Testis (tissue), 5 donors: ENCODE measurements at places on chromosomes 7 and 10. TPM values are rescaled to one million over a fixed set of nuclear protein-coding genes. Genes with fewer than 3 reads are reported as not detected.

PRSS37 gene
- polyA plus RNA-seq = 54.7 TPM

GIMAP5 gene
- polyA plus RNA-seq = 13.6 TPM

OR2A12 gene
- polyA plus RNA-seq = not detected

ANKRD2 gene
- 3.5 TPM for polyA plus RNA-seq

AP5Z1 gene
- 30.0 TPM for polyA plus RNA-seq

CDHR3 gene
- 8.5 TPM for polyA plus RNA-seq

DNA sequence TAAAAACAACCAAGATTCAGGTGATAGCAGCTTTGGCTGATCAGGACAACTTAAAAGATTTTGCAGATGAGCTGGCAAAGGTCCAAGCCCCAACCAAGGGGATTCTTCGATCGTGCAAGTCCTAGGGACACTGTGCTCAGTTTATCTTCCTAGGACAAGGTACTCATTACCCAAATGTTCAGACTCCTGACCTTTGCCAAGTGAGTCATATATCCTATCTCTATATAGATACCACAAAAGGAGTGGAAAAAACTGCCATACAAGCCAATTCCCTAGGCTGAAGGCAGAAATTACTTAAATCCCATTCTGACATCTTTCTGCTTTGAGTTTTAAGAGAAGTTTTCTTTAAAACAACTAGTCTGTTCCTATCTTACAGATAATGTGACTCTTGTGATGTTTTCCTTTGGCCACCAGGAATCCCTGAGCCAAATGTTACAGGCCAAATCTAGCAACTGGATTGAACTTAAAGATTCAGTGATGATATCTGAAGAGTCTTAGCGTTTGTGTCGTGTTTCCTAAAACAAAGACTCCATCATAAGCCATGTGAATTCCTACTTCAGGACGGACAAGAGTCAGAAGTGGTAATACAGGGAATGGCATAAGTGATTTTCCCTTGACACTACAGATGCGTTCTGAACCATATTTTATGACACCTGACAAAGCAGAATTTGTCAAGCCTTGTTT lies 142.6 kb upstream of the ASAH2 start:
- no peaks in the 10 kb centered on the region for H3K27me3 ChIP-seq
- no peak overlapping the region for H3K27ac ChIP-seq

DNA sequence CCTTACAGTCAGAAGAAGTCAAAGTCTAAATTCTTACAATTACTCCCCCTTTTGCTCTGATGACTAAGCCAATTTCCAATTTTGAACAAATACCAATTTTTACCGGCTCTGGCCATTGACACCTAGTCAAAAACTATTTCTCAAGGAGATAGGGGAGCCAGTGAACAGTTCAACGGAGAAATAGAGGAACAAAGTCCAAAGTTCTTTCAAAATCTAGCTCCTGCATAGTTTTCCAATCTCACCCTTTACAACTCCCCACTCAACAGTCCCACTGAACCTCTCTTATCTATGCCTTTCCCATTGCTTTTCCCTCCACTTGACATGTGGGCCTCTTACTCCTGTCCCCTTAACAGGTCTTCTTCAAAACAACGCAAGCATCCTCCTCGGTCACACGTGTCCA lies 192.9 kb downstream of the DOCK4 start:
- no peaks in the 10 kb centered on the region for H3K27me3 ChIP-seq
- H3K4me1 ChIP-seq = peaks cover 8% of the 10 kb centered on the region
- no peak overlapping the region for H3K4me3 ChIP-seq

DNA sequence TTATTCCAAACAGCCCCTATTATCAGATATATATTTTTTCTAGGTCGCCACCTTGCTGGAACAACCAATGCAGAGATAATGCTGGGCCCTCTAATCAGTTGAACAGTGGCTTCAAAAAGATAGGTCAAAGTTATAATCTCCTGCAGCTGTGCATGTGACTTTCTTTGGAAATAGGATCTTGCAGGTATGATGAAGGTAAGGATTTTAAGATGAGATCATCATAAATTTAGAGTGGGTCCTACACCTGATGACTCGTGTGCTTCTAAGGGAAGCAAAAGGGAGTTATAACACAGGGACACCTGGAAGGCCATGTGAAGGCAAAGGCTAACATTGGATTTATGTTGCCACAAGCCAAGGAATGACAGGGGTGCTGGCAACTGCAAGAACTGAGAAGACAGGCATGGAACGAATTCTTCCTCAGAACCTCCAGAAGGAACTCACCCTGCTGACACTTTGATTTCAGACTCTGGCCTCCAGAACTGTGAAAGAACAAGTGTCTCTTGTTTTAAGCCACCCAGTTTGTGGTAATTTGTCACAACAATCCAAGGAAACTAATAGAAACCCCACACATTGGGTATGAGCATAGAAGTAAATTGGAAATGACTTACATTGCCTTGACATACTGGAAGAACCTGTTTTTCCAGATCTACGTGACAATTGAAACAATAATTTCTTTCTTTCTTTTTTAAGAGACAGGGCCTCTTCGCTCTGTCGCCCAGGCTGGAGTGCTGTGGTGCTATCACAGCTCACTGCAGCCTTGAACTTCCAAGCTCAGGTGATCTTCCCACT lies 34.4 kb downstream of the CCDC71L start:
- H3K27me3 ChIP-seq = no peaks in the 10 kb centered on the region
- H3K27ac ChIP-seq = no peak overlapping the region
- no peaks in the 10 kb centered on the region for H3K36me3 ChIP-seq
- no peak for DNase-seq
- no peak overlapping the region for H3K4me3 ChIP-seq
- H3K4me1 ChIP-seq = no peaks in the 10 kb centered on the region

- H3K27me3 ChIP-seq = no peaks in the 10 kb centered on the region
- H3K4me3 ChIP-seq = no peak overlapping the region
- H3K4me1 ChIP-seq = no peaks in the 10 kb centered on the region
- H3K36me3 ChIP-seq = no peaks in the 10 kb centered on the region
Observed at GRCh38 chr7:116305485-116306408, 95.4 kb downstream of the TES start.

DNA sequence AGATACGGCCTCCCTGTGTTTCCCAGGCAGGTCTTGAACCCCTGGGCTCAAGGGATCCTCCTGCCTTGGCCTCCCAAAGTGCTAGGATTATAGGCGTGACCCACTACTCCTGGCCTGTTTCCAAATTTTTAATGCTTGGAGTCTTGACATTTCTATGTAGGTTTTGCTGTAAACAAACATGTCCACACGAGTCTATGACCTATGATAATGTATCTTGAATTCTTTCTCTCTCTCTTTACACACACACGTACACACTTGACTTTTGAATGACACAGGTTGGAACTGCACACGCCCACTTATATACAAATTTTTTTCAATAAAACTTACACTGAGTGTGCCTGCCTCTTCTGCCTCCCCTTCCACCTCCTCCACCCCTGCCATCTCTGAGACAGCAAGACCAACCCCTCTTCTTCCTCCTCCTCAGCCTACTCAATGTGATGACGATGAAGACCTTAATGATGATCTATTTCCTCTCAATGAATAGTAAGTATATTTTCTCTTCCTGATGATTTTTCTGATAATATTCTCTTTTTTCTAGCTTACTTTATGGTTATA lies 44.1 kb upstream of the LAMB1 start:
- no peaks in the 10 kb centered on the region for H3K36me3 ChIP-seq
- no peaks in the 10 kb centered on the region for H3K4me1 ChIP-seq
- H3K27ac ChIP-seq = no peak overlapping the region

DNA sequence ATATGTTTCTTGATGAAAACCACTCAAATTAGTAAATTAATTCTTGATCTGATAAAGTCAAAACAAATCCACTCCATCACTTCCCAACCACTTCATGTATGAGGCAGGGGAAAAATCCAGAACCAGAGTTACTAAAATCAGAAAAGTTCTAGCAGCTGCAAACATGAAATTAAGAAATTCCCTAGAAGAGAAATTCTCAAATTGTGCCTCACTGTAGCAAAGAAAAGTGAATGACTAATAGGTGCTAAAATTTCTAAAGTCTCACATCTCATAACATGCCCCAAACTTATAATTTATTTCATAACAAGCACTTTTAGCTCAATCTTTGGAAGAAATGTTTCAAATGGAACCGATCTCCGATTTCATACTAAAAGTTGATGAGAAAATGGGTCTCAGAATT lies 345.0 kb upstream of the AOAH start:
- H3K27ac ChIP-seq = no peak overlapping the region
- H3K27me3 ChIP-seq = no peaks in the 10 kb centered on the region
- no peak overlapping the region for H3K4me3 ChIP-seq
- H3K36me3 ChIP-seq = no peaks in the 10 kb centered on the region

GRCh38 chr10:28730031-28730778 lies 52.9 kb downstream of the BAMBI start:
- no peak for DNase-seq
- no peaks in the 10 kb centered on the region for H3K36me3 ChIP-seq
- H3K4me1 ChIP-seq = peaks cover 3% of the 10 kb centered on the region
- no peak overlapping the region for H3K4me3 ChIP-seq
- no peaks in the 10 kb centered on the region for H3K27me3 ChIP-seq

- H3K4me1 ChIP-seq = no peaks in the 10 kb centered on the region
- no peak for DNase-seq
- H3K27ac ChIP-seq = no peak overlapping the region
- H3K27me3 ChIP-seq = no peaks in the 10 kb centered on the region
Observed at GRCh38 chr10:6756716-6757115, 176.6 kb upstream of the PRKCQ start.

GRCh38 chr10:132705173-132705572 lies 80.8 kb downstream of the NKX6-2 start:
- no peak overlapping the region for H3K4me3 ChIP-seq
- peaks cover 7% of the 10 kb centered on the region for H3K4me1 ChIP-seq
- H3K27me3 ChIP-seq = no peaks in the 10 kb centered on the region
- no peak for DNase-seq
- H3K36me3 ChIP-seq = no peaks in the 10 kb centered on the region

DNA sequence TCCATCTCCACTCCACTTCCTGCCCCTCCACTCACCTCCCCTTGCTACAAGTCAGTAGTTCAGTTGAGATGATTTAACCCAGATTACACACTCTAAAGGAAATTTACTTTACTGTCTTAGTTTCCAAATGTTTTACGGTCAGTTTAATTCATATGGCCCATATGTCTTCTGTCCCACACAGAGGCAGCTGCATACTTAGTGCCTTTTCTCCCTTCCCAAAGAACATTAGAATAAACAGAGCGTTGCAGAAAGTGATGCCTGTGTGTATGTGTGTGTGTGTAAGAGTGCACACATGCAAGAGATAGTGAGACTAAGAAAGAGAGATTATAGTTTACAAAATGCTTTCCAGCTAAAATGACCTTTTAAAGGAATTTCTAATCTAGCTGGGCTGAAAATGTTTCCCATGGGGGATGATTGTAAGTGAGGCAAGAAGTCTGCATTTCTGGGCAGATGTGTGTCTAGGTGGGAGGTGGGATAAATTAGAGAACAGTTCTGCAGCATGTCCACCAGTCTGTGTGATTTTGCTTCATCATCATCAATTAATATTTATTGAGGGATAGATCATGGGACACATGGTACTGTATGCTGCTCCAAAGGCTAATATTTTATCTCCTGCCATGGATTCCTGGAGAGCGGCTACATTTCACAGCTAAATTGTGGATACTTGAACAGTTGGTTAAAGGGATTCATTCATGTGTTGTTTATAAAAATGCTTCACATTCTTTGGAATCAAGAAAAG lies 81.5 kb downstream of the NXPH1 start:
- no peaks in the 10 kb centered on the region for H3K27me3 ChIP-seq
- no peak overlapping the region for H3K27ac ChIP-seq
- H3K36me3 ChIP-seq = no peaks in the 10 kb centered on the region
- no peak overlapping the region for H3K4me3 ChIP-seq
- no peaks in the 10 kb centered on the region for H3K4me1 ChIP-seq

DNA sequence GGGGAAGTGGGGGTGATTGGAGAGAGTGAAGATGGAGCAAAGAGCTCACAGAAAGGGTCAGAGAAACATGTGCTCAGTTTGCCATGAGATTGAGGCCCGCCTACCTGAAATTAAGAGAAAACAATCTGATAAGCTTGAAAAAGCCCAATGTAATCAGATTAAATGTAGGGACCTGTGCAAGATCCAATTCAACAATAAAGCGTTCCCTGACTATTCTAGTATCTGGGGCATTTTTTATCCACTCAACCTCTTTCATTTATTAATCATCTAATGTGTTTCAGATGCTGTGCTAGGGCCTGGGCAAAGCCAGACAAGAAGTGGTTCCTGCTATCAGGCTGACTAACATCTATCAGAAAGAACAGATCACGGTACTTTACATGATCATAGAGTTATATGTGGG lies 238.4 kb upstream of the MYO3A start:
- DNase-seq = no peak
- H3K4me1 ChIP-seq = peaks cover 3% of the 10 kb centered on the region
- H3K36me3 ChIP-seq = no peaks in the 10 kb centered on the region
- H3K27me3 ChIP-seq = no peaks in the 10 kb centered on the region
- no peak overlapping the region for H3K4me3 ChIP-seq

DNA sequence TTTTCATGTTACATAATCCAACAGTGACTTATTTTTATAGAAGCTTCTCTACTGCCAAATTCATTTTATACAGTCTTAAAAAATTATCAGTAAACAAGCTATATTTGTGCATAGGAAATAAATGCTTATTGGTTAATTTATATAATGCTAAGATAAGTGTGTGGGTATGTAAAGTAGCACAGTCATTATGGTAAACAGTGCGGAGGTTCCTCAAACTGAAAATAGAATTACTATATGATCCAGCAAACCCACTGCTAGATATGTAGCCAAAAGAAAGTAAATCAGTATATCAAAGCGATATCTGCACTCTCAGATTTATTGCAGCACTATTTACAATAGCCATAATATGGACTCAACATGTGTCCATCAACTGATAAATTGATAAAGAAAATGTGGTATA lies 71.1 kb downstream of the ATRNL1 start:
- no peaks in the 10 kb centered on the region for H3K36me3 ChIP-seq
- H3K4me3 ChIP-seq = no peak overlapping the region
- no peak overlapping the region for H3K27ac ChIP-seq
- no peak for DNase-seq
- no peaks in the 10 kb centered on the region for H3K4me1 ChIP-seq
- H3K27me3 ChIP-seq = no peaks in the 10 kb centered on the region

GRCh38 chr7:117791877-117792780 lies 81.1 kb downstream of the CTTNBP2 start:
- H3K4me1 ChIP-seq = no peaks in the 10 kb centered on the region
- DNase-seq = no peak
- no peaks in the 10 kb centered on the region for H3K36me3 ChIP-seq
- no peak overlapping the region for H3K4me3 ChIP-seq
- no peaks in the 10 kb centered on the region for H3K27me3 ChIP-seq

- H3K27me3 ChIP-seq = no peaks in the 10 kb centered on the region
- no peaks in the 10 kb centered on the region for H3K36me3 ChIP-seq
- DNase-seq = no peak
- H3K27ac ChIP-seq = no peak overlapping the region
Observed at GRCh38 chr7:2894118-2894940, 50.2 kb upstream of the GNA12 start.

GRCh38 chr10:43224321-43224720 lies 42.5 kb downstream of the RASGEF1A start:
- no peaks in the 10 kb centered on the region for H3K27me3 ChIP-seq
- no peak for DNase-seq
- no peaks in the 10 kb centered on the region for H3K4me1 ChIP-seq
- no peak overlapping the region for H3K27ac ChIP-seq
- H3K36me3 ChIP-seq = no peaks in the 10 kb centered on the region
